Body of pancreas (tissue), 4 donors: ENCODE measurements at places on chromosomes 12 and 14.

GRCh38 chr12:64225626-64226025, 3.5 kb upstream of the KICS2 start:
- no peak for DNase-seq

DNA sequence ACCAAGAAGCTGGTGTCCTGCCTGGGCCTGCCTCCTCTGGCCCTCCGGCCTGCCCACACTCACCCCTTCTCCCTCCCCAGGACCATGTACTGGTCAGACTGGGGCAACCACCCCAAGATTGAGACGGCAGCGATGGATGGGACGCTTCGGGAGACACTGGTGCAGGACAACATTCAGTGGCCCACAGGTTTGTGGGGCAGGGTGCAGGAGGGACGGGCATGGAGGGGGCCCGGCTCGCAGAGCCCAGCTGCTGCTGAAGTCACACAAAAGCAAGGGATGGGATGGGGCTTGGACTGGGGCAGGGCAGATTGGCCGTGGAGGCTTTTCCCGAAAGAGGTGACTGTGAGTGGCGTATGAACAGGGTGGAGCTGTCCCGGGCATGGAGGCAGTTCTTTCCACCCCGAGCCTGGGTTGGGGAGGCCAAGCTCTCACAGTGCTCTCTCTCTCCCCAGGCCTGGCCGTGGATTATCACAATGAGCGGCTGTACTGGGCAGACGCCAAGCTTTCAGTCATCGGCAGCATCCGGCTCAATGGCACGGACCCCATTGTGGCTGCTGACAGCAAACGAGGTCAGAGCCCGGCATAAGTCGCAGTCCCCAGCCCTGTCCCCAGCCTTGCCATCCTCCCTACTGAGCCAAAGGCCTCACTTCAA, 7.8 kb upstream of the NXPH4 start:
- DNase-seq = no peak

DNA sequence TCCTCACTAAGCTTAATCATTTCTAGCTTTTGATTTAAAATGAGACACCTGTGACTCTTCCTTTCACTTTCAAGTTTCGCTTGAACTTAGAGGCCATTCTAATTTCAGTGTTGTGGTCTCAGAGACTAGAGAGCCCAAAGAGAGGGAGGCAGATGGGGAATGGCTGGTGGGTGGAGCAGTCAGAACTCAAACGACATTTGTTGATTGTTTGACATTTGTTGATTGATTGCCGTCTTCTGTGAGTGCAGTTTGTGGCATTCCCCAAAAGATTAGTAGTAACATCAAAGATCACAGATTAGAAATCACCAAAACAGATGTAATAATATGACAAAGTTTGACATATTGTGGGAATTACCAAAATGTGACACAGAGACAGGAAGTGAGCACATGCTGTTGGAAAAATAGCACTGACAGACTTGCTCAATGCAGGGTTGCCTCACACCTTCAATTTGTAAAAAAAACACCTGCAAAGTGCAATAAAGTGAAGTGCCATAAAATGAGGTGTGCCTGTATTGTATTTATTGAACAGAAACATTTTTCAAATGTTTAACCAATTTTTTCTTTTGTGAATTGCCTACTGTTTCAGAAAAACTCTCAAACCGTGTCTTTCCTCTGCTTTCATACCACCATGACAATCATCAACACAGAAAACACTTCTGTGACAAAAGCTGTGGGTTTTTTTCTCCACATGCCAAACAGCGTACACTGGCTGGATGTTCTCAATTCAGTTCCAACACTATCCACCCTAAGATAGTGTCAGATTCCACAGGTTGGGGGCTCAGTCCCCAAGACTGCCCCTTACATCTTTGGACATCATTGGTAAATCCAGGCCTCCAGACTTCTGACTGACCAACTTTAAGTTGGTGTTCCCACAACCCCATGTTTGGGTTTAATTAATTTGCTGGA, 376.3 kb upstream of the RGS6 start:
- no peak for DNase-seq

- DNase-seq = no peak
Observed at GRCh38 chr14:100234511-100234910, 4.4 kb upstream of the YY1 start.

DNA sequence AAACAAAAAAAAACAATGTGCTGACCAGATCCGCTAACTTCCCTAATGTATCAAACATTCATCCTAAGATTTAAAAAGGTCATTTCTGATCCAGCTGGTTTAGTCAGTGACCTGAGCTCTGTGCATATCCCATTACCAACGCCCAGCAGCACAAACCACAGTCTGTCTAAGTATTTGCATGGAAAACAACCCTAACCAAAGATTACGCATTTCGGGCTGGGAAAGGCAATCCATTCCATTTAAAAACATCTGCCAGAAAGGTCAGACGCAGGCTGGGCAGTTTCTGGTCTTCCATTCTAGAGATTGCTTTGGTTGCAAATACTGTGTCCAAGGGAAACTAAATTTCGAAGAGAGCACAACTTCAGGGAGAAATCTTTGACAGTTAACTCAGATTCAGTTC, 234.9 kb downstream of the FLRT2 start:
- no peak for DNase-seq

GRCh38 chr12:4012977-4013968, 140.1 kb upstream of the PARP11 start:
- DNase-seq = peak; percentile 38

- peak; percentile 81 for DNase-seq
Observed at GRCh38 chr12:52865090-52865944, 16.5 kb upstream of the KRT78 start.

DNA sequence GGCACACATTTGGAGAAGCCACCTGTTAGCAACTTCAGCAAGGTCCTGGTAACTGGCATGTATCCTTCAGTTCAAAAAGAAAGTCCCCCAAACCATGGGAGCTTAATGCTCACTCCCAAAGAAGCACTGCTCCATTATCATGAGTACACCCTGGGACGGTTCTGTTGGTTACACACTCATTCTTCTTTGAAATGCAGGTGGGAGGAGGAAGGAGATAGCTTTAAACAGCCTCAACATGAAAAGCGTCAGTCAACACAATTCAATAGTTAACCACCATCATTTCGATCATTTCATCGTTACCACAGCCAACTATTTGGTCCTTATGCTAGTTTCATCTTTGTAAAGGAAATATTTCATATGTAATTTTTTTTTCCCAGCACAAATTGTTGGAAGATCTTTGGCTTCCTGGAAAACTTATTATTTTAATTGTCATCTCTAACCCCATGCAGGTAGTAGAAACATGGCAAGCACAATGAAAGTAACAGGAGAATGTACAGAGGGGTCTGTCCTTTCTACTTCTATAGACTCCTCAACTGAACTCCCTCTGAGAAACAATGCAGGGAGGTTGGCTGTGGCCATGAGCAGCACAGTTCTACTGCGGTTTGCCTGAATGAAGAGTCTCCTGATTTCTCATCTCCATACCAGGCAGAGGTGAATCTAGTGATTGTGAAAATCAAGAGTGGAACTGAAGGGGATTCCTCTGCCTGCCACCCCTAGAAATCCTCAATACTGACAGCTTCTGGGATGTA, 196.4 kb upstream of the FOXN3 start:
- DNase-seq = no peak

DNA sequence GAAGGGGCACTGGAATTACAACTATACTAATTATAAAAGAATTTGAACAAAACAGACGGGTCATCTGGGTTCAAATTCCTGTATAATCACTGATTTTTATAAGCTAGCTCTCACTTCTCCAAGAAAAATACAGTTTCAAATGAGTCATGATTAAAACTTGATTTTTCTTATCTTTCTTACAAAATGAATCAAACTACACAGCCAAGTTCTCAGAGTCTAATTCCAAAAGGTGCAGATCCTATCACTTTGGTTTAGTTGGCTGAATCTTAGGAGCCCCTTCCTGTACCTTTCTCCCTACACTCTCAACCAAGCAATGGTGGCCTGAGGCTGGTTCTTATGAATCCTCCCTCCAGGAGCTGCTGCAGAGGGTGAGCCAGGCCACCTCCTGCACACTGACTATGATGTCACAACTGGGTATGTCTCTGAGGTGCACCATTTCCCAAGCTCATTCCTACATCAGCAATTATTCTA, 43.8 kb upstream of the BMP4 start:
- DNase-seq = no peak

DNA sequence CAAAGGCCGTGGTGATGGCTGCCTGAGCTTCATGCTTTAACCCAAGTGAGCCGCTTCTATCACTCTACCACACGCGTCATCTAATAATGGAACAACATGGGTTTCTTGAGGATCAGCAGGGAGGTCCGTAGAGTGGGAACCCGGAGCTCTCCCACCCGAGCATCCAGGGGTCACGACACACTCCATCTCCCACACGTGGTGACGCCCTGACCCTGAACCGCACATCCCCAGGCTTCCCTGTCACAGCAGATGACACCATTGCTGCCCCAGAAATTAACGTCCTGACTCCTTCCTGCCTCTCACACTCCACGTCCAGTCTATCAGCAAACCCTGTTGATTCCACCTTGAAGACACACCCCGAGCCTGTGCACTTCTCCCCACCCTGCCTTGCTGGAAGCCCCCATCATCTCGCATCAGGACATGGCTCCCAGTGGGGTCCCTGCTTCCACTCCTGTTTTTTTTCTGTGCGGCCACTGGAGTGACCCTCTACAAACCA, 163.2 kb downstream of the PIWIL1 start:
- DNase-seq = no peak

- no peak for DNase-seq
Observed at GRCh38 chr12:109943811-109944210, 43.7 kb downstream of the TCHP start.

DNA sequence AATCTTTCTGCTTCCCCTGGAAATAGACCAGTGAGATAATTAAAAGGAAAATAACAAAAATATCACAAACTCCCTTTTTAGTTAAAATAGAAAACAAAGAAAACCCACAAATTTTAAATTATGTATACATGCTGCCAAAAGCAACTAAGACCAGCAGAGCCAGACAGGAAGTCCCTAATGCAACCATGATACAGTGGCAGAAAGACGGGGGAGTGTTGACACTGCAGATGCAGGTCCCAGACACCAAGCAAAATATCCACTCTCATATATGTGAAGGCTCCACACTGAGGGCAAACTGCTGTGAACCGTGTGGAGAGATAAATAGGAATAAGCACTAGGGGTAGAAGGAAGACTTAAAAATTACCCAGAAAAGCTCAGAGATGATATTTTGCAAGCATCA, 401.0 kb downstream of the BTG1 start:
- DNase-seq = no peak

DNA sequence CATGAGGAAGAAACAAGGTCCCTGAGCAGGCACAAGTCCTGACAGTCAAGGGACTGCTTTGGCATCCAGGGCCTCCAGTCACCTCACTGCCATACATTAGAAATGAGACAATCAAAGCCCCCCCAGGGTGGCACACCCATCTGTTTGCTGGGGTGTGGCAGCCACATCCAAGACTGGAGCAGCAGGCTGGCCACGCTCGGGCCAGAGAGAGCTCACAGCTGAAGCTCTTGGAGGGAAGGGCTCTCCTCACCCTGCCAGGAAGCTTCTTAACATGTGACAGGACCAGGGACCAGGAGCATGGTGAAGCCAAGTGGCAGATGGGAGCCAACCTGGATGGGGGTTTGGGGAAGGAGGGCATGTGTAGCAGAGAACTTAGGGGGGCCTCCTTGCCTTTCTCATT, 10.0 kb downstream of the CACNB3 start:
- DNase-seq = no peak

GRCh38 chr12:122190842-122191668, 8.1 kb downstream of the LRRC43 start:
- peak; percentile 74 for DNase-seq

DNA sequence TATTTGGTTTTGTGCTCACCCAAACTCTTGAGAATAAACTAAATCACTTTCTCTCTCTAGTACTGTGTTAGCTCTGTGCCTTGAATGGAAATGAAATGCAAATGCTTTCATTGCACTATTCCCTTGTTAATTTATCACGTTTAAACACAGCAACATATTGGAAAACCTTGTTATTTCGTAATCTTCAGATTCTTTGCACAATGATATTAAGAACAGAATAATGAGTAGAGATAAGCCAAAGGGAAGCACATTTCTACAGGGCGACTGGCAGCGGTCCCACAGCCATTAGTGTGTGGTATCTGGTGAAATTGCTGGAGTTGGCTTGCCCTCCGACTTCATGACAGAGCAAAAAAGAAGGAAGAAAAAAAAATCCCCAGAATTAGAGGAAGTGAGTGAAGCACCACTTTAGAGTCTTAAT, 166.1 kb upstream of the E2F7 start:
- DNase-seq = peak; percentile 69

DNA sequence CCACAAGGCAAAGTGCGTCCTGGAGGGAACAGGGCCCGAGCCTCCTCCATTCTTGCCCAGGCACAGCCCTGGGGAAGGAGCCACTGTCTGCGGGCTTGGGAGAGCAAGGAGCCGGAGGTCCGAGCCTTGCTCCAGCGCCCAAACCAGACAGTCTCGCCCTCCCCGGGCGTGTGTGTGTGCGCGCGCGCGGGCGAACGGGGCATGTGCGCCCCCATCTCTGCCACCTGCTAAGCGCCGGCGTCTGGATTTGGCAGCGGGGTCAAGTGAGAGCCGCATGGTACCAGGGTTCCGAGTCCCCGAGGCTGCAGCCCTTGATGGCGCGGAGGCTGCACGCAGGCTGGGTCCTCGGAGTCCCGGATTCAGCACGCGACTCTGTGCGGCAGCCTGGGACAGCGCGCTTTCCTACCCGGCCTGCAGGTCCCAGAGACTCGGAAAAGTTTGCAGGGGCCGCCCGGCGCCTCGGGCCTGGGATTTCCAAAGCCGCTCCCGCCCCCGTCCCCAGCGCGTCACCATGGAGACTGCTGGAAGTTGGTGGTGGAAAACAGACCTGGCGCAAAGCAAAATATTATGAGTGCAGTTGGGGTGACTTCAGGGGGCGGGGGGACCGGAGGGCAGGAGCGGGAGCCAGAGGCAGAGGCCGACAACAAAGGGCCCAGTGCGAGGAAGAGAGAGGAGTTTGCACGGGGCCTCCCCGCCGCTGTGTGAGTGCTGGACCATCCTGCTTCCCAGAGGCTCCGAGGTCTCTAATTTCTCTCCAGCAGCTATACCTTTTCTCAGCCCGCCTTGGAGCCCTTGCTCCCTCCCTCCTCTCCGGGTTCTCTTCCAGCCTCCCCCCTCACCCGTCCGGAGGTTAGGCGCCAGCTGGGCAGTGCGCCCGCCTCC, 4.2 kb downstream of the RFX4 start:
- peak; percentile 11 for DNase-seq
